NCI-H1417 treated with DMSO at 0.1 percent for 48 hours (cell line): ENCODE measurements at places on chromosomes 4 and X.

DNA sequence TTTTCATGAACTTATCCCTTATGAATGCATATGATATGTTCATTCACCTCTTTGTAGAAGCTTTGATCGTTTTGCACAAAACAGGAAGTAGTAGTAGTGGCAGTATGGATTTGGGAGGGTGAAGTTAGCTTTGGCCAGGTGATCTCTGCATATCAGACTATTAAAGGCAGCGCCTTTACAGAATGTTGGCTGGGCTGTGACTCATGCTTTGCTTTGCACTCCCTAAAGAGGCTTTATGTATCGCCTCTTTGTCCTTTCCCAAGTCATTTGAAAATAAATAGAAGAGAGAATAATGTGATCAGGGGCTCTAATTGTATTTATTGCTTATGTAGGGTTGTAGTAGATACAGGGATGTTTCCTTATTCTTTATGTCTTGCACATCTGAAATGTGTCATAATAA is 50.4 kb downstream of the SHROOM3 start:
- no peak for DNase-seq

DNA sequence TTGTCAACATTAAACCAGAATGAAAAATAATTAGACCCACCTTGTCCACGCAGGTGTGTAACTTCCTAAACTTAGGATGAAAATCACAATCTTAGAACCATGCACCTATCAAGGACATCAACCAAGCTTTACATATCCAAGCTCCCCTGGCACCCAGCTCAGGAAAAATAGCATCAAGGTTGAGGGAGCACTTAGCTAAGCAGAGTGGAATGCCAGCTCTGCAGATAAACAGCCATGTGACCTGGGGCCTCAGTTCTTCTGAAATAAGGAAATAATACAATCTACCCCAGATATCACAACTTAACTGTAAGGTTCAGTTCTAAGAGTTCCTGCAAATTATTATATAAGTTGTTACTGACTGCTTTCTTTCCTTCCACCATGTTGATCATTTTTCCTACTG is 64.7 kb downstream of the DHX15 start:
- DNase-seq: no peak

DNA sequence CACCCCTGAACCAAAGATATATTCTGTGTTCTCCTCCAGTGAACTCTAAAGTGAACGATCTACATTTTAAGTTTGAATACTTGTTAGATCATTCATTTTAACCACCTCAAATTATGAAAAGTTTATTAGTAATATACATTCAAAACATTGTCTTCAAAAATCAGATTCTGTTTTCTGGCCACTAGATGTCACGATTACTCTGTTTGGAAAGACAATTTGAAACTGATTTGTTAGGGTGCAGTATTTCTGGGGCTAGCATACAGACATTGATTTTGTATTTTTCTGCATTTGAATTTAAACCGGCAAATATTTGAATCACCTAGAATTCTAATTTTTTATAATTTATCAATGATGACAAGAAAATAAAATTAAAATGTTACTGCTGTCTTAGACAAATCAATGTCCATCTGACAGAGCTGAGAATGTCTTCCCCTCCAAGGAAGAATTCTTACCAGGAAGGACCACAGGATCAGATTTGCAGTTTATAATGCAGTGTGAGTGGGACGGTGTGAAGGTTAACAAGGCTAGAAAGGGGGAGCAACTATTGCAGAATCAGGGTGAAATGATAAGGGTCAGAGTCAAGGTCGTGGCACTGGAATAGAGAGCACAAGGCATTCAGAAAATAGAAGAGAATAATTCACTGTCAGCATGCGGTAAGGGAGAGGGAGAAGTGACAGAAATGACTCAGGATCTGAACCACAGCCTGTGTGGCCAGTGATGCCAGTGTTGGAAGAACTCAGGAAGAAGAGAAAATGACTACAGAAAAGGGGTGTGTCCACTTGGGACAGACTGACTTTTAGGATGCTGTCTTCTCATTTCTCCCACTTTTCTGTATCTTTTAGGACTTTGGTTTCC is 91.6 kb downstream of the ANXA10 start:
- DNase-seq: no peak

- peak; percentile 72 for DNase-seq
Observed at GRCh38 chr4:118865091-118865708, 23.5 kb upstream of the SYNPO2 start.

DNA sequence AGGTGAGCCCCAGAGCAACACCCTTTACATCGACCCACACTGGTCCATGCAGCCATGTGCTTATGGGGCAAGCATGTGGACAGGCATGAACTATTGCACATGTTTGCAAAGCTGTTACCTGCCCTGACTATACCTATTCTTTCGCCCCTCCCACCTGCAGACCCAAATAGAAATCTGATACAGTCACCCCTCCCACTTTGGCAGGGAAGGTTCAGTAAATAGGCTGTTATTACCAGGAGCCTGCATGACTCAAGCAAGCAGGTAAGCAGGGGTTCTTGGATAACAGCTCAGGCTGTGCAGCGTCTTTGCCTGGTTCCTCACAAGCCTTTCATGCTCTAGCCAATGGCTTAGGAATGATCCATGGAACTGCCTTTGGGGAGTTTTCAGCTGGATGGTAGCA is 122.7 kb upstream of the DIPK2B start:
- DNase-seq: no peak

DNA sequence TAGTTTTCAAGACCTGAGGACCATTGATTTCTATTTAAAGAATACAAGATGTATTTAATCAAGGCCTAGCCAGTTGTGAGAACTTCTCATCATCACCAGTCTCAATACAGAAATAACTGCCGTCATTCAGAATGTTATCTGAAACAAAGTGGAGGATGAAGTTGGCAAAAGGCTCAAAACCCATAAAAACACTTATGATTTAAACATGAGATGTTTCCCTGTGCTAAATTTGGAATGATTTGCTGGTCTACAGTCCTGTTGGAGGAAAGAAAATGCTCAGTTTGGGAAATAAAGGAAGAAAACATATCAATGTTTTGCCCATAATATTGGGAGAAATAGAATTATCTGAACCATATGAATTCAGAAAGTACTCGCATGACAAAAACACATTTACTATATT is 192.2 kb downstream of the ADGRA3 start:
- no peak for DNase-seq

DNA sequence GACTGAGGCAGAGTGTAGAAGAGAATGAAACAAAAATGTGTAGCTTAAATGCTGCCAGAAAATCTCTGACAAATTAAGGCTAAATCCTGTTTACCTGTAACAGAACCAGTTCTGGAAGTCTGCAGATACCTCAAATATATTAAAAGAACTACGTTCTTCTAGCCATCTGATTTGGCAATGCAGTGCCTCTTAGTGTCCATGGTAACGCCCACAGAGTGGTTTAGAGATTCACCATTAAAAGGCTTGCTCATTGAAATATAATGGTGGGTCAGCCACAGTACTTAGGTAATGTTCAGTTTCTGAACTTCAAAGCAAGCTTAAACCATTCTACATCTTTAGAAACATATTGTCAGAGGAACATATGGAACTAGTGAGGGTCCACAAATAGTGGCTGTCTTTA is 23.2 kb upstream of the LUZP4 start:
- DNase-seq: no peak

- no peak for DNase-seq
Observed at GRCh38 chr4:2953496-2953895, 9.7 kb downstream of the NOP14 start.

GRCh38 chr4:126037231-126037630 is 722.5 kb downstream of the FAT4 start:
- no peak for DNase-seq

DNA sequence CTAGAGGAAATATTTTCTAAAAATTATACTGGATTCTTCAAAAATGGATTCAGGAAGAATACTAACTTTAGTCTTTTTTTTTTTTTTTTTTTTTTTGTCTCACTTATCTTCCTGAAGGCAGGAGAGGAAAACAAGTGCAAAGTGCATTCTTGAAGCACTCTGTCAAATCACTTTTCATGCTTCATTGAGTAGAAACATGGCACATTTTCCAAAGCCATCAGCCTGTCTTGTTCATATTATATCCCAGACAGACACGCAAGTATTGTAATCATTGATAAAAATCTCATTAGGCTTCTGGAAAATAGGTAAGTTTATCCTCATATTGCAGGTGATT is 1.2 kb downstream of the BBS12 start:
- no peak for DNase-seq

DNA sequence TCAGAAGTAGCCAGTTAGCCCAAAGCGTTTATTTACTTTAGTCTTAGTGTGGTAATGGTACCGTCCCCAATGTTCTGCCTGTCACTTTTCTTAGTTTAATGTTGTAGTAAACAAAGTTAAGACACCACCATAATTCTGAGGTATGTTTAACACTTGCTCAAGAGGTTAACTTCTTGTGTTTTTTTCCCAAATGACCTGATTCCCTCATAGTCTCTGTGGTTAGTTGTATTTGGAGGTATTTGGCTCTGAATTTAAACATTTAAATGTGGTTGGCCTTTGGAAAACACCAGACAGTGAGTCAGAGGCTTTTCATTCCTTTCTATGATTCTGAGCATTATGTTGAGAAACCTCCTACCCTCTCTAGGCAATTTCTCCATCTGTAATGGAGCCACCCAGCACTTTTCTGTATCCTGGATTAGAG is 47.9 kb downstream of the CXCL1 start:
- DNase-seq: no peak

DNA sequence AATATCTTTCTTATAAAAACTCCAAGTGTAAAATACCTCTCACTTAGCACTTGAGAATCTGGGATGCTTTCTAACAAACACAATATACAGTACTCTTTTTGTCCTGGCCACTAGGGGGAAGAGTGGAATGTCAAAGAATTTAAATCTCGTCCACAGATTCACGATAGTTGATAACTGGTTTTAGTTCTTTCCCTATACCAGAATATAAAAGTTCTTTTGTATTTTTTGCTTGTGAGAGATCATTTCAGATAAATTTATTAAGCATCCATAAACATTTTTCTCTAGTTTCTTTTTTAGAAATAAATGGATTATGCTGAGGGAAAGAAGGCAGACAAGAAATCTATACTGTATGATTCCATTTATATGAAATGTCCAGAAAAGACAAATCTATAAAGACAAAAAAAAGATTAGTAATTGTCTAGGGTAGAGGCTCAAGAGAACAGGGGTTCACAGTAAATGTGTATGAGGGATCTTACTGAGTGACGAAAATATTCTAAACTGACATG is 50.4 kb downstream of the MGARP start:
- no peak for DNase-seq

- DNase-seq: no peak
Observed at GRCh38 chr4:87019246-87019791, 84.5 kb downstream of the AFF1 start.

DNA sequence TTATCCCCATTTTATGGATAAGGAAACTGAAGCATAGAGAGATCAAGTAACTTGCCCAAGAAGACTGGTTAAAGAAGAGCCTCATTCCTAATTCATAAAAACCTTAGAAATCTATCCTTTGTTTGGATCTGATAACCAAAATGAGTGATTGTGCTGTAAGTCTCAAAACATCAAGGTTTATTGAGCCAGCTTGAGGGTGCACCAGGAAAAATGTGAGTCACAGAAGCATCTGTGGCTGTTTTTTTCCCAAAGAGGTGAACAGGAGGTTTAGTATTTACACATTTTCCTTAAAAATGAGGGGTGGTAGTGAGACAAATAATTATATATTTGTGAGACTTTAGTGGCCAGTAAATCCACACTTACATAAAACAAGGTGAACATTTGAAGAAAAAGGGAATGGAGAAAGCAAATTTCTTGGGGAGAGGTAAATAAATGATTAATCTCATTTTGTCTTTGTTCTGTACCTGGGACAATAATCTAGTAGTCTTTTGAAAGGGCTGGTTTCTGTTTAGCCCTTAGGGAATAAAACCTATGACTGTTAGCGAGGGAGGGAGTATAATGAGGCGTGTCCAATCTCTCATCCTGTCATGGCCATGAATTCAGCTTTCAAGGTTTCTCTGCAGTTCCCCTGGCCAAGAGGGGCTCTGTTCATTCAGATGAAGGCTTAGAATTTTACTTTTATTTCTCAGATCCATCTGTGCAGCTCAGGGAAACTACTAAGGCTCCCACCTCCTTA is 12.2 kb upstream of the FMR1 start:
- DNase-seq: no peak

- DNase-seq: no peak
Observed at GRCh38 chrX:151982222-151982621, 7.7 kb upstream of the GABRE start.

- DNase-seq: no peak
Observed at GRCh38 chr4:101953949-101954348, 163.4 kb downstream of the BANK1 start.

DNA sequence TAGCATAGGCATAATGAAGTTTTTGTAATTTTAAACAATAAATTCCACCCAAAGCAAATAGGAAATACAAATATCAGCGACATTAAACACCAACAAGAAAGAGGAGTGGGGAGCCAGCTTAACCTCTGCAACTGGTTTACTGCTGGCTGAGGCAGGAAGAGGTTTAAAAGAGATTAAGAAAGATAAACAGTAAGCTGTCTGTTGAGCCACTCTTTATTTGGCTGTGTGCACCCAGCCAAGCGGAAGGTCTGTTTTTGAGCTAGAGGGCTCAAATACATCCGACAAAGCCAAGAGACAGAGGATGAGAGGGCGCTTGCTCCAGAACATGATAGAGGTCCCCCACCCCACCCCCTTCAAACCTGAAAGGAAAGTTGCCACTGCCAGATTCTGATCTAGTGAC is 191.4 kb downstream of the MGST2 start:
- no peak for DNase-seq

DNA sequence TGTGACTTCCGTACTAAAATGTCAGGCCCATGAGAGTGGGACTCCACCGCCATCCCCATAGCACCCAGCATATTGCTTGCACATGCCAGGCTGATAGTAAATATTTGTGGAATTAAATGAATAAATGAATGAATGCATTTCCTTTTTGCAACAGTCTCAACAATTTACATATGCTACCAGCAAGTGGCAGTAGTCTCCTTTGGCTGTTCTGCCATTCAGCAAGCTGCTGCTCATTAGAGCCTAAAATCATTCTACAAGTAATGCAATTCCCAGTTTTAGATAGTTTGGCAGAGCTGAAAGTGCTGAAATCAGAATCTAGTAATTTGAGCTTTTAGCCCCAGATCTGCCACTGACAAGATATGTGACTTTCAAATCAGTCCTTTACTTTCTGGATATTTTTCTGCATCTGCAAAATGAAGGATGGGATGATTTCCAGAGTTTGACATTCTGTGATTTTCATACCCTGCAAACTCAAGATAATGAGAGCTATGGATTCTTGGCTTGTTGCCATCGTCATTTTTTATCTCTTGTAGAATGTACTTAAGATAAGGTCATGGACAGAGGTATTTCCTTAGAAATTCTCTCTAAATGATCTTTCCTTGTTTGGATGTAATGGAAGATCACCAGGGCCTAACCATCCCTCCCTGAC is 35.7 kb upstream of the INTS6L start:
- peak; percentile 0 for DNase-seq

GRCh38 chrX:15797707-15798106 is 7.4 kb downstream of the ZRSR2 start:
- no peak for DNase-seq
